ENCODE measurements at places on chromosomes 5 and 9.

- DNase-seq = no peak
Observed at GRCh38 chr9:34686732-34687131, 4.3 kb downstream of the CCL19 start.

DNA sequence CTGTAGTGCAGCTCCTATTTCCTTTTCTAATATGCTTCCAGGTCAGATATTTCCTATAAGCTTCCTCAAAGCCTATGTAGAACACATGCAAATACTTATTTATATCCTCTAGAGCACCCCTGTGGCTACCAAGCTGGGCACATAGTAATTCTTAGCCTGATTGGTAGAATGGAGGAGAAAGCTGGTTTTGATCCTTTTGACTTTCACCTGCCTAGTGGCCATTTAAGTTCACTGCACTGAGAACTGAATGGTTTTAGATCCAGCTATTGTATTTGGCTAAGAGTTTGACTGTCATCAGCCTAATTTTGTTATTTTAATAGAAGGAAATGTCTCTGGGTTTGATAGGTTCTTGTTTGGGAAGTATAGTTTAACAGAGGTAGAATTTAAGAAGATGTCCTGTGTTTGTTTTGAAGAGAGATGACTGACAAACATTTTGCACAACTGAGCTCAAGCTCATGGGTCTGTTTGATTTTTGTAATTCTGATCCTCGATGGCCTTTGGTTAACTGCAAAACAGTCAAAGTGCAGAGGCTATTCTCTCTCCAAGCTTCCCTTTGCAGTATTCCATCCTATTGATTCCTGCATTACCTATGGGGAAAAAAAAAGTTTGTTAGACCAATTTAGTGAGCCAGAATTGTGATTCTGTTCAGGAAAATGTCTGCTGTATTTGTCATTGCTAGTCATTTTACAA, 85.4 kb downstream of the KCNN2 start:
- DNase-seq = no peak

GRCh38 chr5:171422495-171422894, 3.0 kb downstream of the FGF18 start:
- DNase-seq = no peak

DNA sequence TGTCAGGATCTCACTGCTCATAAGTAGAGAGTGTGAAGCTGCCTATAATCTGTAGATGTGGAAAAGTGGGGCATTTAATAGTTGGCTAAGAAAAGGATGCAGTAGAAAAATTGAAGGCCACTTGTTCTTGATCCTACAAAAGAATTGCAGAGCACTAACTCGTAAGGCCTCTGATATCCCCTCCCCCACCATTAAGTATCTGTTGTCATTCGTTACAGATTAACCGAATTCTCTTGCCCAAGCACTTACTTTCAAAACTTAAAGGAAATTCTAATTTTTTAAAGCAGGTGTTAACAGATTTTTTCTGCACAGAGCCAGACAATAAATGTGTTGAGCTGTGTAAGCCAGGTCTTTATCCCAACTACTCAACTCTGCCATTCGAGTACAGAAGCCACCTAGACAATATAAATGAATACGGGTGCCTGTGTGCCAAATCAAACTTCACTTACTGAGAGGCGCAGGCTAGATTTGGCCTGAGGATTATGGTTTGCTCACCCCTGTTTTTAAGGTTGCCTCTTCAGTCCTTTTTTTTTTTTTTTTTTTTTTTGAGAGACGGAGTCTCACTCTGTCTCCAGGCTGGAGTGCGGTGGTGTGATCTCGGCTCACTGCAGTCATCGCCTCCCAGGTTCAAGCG, 234.8 kb downstream of the RFK start:
- DNase-seq = no peak

DNA sequence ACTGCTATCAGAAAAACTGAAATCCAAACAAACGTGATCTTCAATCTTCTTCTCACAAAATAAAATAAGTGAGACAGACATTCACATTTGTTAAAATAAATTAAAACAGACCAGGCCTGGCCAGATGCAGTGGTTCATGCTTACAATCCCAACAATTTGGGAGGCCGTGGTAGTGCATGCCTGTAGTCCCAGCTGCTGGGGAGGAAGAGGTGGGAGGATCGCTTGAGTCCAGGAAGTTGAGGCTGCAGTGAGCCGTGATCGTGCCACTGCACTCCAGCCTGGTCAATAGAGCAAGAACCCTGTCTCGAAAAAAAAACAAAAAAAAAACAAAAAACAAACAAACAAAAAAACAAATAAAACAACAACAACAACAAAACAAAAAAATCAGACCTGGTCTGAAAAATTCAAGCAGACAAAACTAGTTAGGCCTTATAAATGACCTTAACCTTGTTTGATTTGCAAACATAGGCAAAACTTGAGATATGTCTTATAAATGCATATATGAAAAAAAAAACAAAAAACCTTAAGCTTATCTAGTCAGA, 10.8 kb downstream of the MAPKAP1 start:
- DNase-seq = no peak

- no peak for DNase-seq
Observed at GRCh38 chr5:51495672-51496071, 112.4 kb downstream of the ISL1 start.

GRCh38 chr5:6602441-6602840, 30.4 kb downstream of the NSUN2 start:
- DNase-seq = no peak

GRCh38 chr5:61402970-61403900, 71.2 kb downstream of the ZSWIM6 start:
- DNase-seq = no peak

DNA sequence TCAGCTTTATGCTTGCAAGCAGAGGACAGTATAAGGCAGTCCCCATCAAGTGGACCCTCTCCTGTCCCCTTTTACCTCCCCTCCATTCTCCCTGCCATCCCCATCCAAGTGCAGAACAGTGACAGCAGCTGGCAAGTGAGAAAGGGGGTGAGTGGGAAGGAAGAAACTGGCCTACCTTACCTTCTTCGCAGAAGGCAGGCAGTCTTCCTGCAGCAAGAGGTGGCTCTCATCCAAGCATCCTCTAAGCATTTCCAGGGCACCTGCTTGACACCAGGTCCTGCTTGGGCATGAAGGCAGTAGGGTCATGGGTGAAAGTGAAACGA, 77.3 kb upstream of the SH3PXD2B start:
- DNase-seq = no peak

- DNase-seq = peak; percentile 43
Observed at GRCh38 chr9:131799177-131799823, 59.4 kb upstream of the RAPGEF1 start.

DNA sequence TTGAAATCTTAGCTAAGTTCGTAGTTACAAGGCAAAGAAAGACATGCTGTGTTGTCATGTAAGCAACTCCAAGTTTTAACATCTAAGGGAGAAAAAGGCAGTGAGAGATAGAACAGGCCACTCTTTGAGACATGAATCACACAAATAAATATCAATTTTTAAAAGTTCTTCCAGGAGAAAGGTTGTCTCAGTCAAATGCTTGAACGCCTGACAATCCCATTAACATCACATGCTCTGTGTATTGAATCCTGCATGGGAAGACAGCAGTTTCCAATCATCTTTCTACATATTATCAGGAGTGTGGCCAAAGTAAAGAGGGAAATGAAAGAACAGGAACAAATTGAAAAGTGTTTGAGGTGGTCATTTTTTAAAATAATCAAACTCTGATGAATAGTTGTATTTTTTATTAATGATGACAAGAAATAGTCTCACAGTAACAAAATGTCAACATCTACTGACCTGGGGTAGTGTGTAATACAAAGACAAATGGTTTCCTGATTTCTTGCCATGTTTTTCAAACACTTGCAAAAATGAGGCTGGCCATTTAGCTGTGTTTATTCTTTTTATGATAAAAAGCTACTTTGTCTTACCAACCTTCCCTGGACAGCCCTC, 6.4 kb upstream of the C6 start:
- no peak for DNase-seq

GRCh38 chr9:70113403-70114022, 69.9 kb downstream of the MAMDC2 start:
- no peak for DNase-seq

GRCh38 chr5:50709471-50709870, 43.0 kb downstream of the PARP8 start:
- no peak for DNase-seq

- no peak for DNase-seq
Observed at GRCh38 chr9:129549684-129550083, 71.2 kb downstream of the C9orf50 start.

DNA sequence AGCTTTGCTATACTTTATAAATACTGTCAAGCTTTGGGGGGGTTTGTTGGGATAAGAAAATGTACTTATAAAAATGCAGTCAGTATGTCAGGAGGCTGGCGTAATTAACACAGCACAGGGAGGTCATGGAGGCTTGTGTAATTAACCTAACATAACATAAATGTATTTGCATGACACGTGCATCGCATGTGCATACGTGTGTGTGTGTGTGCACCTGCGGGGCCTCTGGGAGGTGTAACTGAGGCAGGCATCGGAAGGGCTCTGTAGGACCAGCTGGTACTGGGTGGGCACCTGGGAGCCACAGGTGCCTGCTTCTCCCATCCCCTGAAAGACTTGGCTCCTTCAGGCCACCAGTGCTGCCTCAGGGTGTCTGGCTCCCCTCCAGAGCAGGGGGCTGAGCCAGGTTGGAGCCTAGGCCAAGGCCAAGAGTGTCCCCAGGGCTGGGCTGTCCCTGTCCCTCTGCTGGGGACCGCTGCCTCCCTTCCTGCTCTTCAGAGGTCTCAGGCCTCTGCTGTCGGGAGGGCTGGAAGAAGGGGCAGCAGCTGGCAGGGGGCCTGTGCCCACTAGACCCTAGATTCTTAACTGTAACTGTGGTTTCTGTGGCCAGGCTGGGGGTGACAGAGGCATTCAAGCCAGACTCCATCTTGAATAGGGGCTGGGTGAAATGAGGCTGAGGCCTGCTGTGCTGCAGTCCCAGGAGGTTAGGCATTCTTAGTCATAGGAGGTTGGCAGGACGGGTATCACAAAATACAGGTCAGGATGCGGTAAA, 9.0 kb downstream of the FCN2 start:
- DNase-seq = no peak
